ENCODE measurements at places on chromosomes 3 and 15. TPM values are rescaled to one million over a fixed set of nuclear protein-coding genes. Genes with fewer than 3 reads are reported as not detected.

The SEMA6D gene
- 16.2 TPM for total RNA-seq

The CLPX gene
- 46.7 TPM for total RNA-seq

The PLIN1 gene
- total RNA-seq = under 0.01 TPM

The MAP3K13 gene
- 16.3 TPM for total RNA-seq

The DPPA2 gene
- total RNA-seq = not detected

The RLBP1 gene
- under 0.01 TPM for total RNA-seq

DNA sequence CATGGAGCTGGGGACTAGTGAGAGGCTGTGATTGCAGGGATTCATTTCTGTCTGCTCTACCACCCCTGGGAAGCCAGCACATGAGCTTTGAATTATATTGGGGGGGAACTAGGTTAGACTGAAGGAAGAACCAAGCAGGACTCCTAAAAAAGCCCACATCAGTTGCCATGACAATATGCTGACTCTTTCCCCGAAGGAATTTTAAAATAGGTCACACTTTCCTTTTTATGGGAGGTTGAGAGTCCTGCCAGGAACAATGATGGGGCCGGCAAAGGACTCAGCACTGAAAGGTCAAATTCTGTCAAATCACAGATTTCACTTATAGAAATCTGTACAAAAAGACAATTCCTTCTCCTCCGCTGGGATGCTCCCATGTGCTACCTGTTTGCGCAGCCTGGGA lies 130.8 kb downstream of the ZNF621 start:
- DNase-seq = no peak

- DNase-seq = no peak
Observed at GRCh38 chr3:123375014-123375940, 73.6 kb downstream of the ADCY5 start.

DNA sequence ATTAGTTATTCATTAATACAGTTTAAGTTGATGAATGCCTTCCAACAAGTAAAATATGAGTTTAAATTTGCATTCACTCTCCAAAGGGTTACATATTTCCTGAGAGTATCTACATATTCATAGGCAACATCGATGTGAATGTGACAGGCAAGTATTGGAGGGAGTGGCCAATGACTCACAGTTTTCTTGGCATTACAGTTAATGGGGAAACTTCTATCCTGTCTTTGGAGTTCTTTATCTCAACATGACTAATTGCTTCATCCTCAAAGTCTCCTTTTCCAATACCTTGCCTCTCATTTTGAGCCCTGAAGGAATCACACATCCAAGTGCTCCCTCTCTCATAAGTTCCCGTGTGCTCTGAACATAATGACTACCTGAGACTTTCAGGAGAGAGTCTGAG lies 439.7 kb upstream of the FRG2C start:
- no peak for DNase-seq

- DNase-seq = peak; percentile 87
Observed at GRCh38 chr3:39192490-39193092, at the start of gene XIRP1. TSS of gene XIRP1 (minus strand) at chr3:39192595. CDS start at chr3:39189445, 3,150 bp downstream.

GRCh38 chr3:53181024-53181371 lies 20.0 kb downstream of the PRKCD start:
- peak; percentile 38 for DNase-seq

GRCh38 chr15:25171856-25172687 lies 217.3 kb downstream of the SNRPN start:
- DNase-seq = peak; percentile 36

DNA sequence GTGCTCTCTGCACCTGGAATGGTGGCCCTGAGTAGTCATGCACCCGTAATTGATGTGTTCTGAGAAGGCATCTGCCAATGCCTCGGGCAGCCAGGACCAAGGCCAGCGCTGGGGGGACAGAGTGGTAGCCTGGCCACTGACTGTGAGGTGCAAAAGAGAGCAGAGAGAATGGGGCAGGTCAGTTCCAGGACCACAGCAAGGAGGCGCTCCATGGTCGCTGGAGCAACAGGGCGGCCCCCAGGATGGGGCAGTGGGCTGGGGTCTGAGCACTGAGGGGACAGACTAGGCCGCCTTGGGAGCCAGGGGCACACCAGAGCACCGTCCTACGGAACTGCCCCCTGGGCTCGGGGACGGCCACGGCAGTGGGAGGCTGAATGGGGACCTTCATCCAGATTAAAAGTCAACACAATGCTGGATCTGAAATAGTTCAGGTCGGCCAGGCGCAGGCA lies 48.3 kb upstream of the IQSEC1 start:
- peak; percentile 14 for DNase-seq

- peak; percentile 86 for DNase-seq
Observed at GRCh38 chr3:139534455-139534812, 5.1 kb downstream of the RBP1 start.

- no peak for DNase-seq
Observed at GRCh38 chr3:73148682-73149081, 87.2 kb downstream of the EBLN2 start.

DNA sequence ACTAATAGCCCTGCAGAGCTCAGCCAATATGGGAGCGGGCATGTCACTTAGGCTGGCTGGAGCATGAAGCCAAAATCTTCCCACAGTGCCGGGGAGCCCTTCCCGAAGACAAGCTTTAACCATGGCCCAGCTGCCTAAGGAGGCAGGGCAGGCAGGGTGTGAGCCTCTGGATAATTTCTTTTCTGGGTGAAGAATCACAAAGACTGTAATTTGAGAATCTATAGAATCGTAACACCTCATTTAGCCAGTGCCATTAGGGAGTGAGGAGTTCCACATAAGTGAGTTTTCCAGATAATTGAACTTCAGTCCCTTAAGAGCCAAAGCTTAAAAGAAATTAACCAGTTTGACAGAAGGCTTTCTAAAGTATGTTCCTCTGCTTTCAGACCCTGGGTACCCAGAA lies 40.2 kb upstream of the TLE3 start:
- DNase-seq = no peak

- DNase-seq = no peak
Observed at GRCh38 chr3:19342389-19342788, 194.1 kb downstream of the KCNH8 start.

DNA sequence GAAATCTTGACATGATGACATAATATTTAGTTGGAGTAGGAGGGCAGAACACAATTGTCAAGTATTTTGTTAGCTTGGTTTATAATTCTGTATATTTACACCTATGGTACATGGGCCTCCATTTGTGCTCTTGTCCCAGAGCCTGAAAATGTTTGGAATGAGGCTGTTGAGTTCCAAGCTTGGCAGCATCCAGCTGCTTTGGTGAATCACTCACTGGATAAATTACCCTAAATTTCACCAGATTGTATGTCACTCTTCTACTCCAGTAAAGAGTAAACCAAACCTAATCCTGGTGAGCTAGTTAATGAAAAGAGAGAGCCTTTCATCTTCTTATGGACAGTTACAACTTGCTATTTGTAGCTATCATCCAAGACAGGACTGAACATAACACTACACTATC lies 928.7 kb downstream of the DIPK2A start:
- DNase-seq = no peak

GRCh38 chr15:54521206-54521605 lies 543.0 kb downstream of the UNC13C start:
- no peak for DNase-seq

DNA sequence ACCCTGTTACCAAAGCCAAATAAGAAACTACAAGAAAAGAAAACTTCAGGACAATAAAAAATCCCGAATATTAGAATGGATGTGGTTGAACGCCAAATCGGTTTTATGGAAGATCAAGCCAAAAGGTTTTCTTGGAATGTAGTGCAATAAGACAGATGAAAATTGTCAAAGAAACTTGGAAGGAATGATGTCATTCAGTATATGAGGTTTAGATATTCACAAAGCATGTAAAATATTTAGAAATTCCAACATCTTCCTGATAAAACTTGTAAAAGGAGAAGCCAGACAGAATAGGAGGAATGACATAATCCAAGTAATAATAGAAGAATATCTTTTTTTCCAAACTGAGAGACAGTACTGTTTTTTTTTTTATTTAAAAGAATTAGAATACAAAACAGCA lies 130.3 kb upstream of the ZPLD1 start:
- no peak for DNase-seq

DNA sequence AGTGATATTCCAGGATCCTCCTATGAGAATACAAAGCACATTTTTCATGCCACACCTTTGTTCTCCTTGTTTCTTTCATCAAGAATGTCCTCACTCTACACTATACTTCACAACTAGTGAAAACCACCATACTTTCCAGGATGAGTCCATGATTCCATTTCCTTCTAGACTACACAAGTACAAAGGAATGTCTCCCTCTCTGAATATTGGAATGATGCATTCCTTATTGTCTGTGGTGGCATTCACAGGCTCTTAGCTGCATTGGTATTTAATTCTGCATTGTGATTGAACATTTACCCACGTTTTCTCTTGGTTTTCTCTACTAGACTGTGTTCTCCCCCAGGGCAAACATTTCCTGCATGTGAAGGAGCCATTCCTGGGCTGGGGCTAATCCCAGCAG lies 217.5 kb downstream of the RAP2B start:
- DNase-seq = peak; percentile 81

- no peak for DNase-seq
Observed at GRCh38 chr15:30973379-30973778, 18.0 kb downstream of the MTMR10 start.

DNA sequence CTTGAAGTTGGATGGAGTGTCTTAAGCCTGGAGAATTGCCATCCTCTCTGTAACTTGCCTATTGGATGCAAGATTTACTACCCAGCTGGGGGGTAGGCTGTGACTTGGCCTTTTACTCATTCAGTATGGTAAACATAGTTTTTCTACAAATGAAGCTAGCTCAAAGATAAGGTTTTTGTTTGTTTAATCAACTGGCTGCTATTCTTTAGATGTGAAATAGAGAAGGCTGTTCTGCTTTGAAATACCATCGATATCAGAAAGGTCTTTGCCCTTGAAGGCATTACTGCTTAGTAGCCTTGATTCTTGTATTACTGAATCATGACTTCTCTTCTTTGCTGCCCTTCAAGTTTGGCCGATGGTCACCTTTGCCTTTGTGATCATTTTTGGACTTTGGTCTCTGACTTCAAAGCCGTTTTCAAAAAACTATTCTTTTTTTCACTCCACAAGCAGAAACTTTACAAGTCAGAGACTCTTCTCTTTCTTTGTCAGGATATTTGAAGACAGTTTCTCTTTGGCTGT lies 83.1 kb downstream of the GAP43 start:
- no peak for DNase-seq

DNA sequence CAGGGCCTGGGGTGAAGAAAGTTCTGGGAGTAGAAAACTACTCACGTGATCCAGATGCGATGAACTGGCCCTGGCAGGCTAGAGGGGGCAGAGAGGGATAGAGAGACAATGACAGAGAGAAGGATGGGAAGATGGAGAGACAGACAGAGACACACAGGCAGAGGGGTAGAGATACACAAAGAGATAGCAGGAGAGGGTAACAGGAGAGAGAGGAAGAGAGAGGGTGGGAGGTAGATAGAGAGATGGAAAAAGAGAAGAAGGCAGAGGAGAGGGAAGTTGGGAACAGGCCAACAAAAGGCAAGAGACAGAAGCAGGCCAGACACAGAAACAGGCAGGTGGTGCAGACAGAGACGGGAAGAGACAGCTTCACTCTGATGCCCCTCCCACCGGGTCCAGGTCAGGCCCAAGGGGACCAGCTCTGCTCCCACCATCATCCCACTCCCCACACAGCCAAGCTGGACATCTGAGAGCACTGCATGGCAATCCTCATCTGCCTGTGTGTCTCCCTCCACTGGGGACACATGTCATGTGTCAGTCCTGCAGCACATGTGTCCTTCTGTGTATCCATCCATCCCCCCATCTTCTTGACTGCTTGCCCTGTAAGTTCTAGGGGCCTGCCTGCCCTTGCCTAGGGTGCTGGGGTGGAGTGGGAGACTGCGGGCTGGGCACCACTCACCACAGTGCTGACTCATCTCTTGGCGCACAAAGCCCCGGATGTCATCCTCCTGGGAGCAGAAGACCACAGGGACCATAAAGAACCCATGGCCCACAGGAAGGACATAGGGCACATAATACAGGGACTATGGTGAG lies 2.2 kb upstream of the UCN2 start:
- peak; percentile 99 for DNase-seq

DNA sequence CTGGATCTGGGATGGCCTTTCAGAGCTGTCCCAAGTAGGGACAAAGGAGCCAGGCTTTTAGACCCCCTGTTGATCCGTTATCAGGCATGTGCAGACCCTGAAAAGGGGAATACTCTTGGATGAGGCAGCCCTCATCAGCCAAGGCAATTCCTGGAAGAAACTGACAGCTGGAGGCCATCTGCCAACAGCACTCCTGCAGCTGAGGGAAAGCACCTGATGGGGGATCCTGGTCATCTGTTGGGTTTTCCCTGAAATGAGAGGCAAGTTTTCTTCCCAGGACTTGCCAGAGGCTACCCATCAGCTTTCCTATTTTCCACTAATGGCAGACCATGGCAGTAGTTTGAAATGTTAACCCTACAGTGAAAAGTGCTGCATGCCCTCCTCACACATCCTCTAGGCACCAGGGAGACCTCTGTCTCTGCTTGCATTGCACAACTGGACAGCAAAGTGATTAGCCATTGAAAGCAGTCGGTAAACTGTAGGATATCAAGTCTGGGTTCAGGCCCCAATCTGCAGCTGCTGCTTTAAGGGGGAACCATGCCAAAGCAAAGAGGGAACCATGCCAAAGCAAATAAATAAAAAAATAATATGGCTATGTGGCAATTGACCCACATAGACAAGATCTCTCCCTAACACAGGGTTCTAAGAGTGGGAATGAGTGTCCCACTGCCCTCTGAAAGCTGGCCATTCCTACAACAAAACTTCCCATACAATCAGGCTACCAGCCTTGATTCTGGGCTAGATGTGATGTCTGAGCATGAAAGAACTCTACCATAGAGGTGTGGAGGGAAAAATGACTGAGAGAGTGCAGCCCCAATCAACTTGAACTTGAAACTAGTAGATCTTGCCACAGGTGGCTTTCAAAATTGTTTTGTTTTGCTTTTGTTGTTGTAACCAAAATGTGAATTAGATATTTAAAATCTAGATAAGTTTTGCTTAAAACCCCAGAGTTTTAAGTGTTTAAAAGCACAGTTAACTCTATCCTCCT lies 232.0 kb upstream of the STT3B start:
- DNase-seq = no peak

- no peak for DNase-seq
Observed at GRCh38 chr3:170089862-170090600, 52.2 kb downstream of the GPR160 start.

DNA sequence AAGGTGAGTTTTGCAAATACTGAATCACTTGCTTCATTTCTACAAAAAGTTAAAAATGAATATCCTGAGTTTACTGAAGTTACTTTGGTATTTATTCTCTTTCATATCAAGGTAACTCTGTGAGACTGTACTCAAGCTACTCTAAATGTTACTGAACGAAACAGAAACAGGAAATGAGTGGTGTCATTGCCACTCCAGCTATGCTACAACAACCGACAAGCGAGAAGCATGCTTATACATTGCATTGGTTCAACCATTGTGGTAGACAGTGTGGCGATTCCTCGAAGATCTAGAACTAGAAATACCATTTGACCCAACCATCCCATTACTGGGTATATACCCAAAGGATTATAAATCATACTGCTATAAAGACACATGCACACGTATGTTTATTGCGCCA lies 313.2 kb upstream of the THBS1 start:
- DNase-seq = no peak
